ENCODE measurements at places on chromosomes 5 and 9.

GRCh38 chr5:72290356-72291133, 29.5 kb downstream of the MRPS27 start:
- H3K36me3 ChIP-seq: peaks cover 7% of the 10 kb centered on the region
- DNase-seq: no peak
- H3K27ac ChIP-seq: no peak overlapping the region
- H3K27me3 ChIP-seq: no peaks in the 10 kb centered on the region
- no peaks in the 10 kb centered on the region for H3K4me1 ChIP-seq
- H3K4me3 ChIP-seq: no peak overlapping the region

DNA sequence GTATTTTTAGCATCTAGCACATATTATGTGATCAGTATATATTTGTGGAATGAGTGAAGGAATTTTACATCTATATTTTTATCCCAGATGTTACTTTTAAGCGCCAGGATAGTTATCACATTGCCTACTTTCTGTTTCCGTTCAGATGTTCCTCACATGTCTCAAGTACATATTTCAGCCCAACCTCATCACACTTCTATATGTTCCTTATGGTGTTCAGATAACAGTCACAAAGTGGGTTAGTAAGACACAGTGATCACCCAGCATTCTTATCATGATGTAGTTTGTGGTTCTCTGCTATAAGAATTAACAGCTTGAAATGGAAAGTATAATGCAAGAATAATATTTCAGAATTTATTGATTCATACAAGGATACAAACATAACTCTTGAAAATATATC, 170.0 kb upstream of the RASA1 start:
- no peaks in the 10 kb centered on the region for H3K27me3 ChIP-seq
- no peaks in the 10 kb centered on the region for H3K36me3 ChIP-seq
- peaks cover 26% of the 10 kb centered on the region for H3K4me1 ChIP-seq
- no peak for DNase-seq
- no peak overlapping the region for H3K4me3 ChIP-seq
- H3K27ac ChIP-seq: no peak overlapping the region

DNA sequence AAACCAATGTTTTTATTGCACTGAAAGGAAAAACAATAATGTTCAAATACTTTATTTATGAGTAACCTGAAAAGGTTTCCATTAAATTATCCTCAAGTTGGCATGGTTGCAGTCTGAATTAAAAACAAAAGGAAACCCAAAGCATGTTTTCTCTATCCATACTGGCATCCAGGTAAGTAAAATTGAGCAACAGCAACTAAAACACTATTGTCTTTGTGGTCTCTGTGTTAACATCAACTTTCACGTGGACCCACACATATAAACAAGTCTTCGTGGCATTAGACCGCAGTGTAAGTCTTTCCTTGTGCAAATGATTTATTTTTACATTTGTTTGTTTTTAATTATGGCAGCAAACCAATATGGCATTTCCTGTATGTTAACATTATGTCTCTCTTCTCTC, 757.6 kb downstream of the SEMA5A start:
- no peaks in the 10 kb centered on the region for H3K36me3 ChIP-seq
- no peaks in the 10 kb centered on the region for H3K27me3 ChIP-seq
- H3K27ac ChIP-seq: no peak overlapping the region
- H3K4me3 ChIP-seq: no peak overlapping the region
- no peak for DNase-seq

- no peak overlapping the region for H3K4me3 ChIP-seq
- no peak overlapping the region for H3K27ac ChIP-seq
- peaks cover 15% of the 10 kb centered on the region for H3K4me1 ChIP-seq
- H3K36me3 ChIP-seq: no peaks in the 10 kb centered on the region
Measured at GRCh38 chr5:115844321-115844817, 2.6 kb downstream of the AP3S1 start.

GRCh38 chr5:149849966-149850910, 94.4 kb downstream of the PDE6A start:
- no peak overlapping the region for H3K27ac ChIP-seq
- H3K27me3 ChIP-seq: no peaks in the 10 kb centered on the region
- H3K4me3 ChIP-seq: no peak overlapping the region
- DNase-seq: no peak
- no peaks in the 10 kb centered on the region for H3K4me1 ChIP-seq

- no peaks in the 10 kb centered on the region for H3K36me3 ChIP-seq
- DNase-seq: no peak
- H3K27ac ChIP-seq: no peak overlapping the region
- H3K4me3 ChIP-seq: no peak overlapping the region
- H3K27me3 ChIP-seq: no peaks in the 10 kb centered on the region
Measured at GRCh38 chr5:56856541-56857178, 41.3 kb downstream of the MAP3K1 start.

- peak; percentile 93 for DNase-seq
- H3K36me3 ChIP-seq: no peaks in the 10 kb centered on the region
- peak overlapping the region; percentile 98 for H3K27ac ChIP-seq
- peak overlapping the region; percentile 22 for H3K4me3 ChIP-seq
Measured at GRCh38 chr5:140322751-140323731, 20.1 kb upstream of the PFDN1 start.

GRCh38 chr9:130579738-130580463, 524 bp downstream of the FUBP3 start:
- peaks cover 17% of the 10 kb centered on the region for H3K4me1 ChIP-seq
- no peaks in the 10 kb centered on the region for H3K27me3 ChIP-seq
- peak overlapping the region; percentile 97 for H3K4me3 ChIP-seq
- H3K27ac ChIP-seq: no peak overlapping the region
- DNase-seq: no peak
- H3K36me3 ChIP-seq: no peaks in the 10 kb centered on the region

- H3K27ac ChIP-seq: no peak overlapping the region
- DNase-seq: no peak
- H3K4me3 ChIP-seq: no peak overlapping the region
- H3K4me1 ChIP-seq: no peaks in the 10 kb centered on the region
- H3K27me3 ChIP-seq: no peaks in the 10 kb centered on the region
Measured at GRCh38 chr5:179147991-179148702, 88.0 kb downstream of the ZNF354C start.

DNA sequence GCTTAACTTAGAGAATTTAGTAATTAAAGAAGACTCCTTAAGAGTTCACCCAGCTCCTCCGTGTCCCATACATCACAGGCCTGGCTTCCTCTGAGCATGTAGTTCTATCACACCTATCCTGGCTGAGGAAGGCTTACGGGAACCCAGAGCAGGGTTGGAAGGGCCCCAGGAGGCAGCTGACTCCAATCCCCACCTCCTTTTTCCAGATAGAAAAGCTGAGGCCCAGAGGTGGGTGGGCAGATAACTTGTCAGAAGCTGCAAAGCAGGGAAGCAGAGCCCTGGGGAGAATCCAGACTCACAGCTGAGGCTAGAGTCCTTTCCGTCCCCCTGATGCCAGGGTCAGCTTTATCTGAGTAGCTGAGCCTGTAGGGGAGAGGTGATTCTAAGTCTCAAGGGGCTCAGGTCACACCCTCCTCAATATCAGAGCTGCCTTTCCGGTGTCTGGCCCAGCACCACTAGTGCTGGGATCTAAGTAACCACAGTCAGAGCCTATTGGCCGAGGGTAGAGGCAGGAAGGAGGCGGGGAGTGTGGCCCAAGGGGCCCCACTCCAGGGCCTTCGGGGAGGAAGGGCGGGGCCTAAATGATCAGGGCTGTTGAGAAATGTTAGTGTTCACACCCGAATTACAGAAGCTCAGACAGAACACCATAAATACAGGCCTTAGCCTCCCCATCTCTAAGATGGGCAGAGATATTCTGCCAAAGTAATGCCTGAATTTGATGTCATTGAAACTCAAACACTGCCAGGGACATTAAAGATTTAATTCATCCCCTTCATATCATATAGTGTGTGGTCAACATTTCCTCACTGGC, 9.9 kb downstream of the CCDC69 start:
- no peak for DNase-seq
- peaks cover 37% of the 10 kb centered on the region for H3K4me1 ChIP-seq
- no peak overlapping the region for H3K27ac ChIP-seq
- H3K4me3 ChIP-seq: no peak overlapping the region
- H3K27me3 ChIP-seq: no peaks in the 10 kb centered on the region
- no peaks in the 10 kb centered on the region for H3K36me3 ChIP-seq

DNA sequence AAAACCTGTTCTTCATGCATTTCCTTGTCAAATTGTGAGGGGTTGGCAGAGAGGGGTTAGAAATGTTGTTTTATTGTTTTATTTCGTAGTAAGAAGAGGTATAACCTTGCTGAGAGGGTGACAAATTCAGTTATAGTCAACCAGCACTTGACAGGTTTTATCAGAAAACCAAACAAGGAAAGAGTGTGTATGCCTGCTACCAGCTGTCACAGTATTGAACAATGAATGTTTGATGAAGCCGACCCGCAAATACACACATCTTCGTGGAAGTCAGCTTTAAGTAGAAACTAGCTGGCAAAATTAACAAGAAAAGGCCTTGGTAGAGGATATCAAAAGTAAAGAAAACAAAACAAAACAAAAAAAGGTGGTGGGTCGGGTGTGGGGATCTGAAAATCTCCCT, 214.6 kb upstream of the TLE4 start:
- H3K27me3 ChIP-seq: no peaks in the 10 kb centered on the region
- H3K4me1 ChIP-seq: peaks cover 20% of the 10 kb centered on the region
- DNase-seq: no peak

DNA sequence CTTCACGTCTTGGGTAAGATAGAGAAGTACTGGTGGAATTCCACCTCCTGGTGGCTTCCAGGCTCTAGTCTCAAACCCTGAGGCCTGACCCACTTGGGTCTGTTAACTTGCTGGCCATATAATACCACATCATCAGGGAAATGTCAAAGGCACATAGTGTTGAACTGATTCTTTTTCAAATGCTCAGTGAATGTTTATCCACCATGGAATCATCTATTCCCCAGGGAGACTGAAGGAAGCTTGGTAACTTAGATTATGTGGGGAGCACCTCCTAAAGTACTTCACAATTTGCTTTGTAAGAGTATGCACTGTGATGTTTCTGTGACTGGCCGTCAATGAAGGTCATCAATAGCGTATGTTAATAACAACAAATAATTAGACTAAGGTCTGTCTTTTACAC, 16.1 kb downstream of the MACROH2A1 start:
- no peak overlapping the region for H3K27ac ChIP-seq
- H3K27me3 ChIP-seq: no peaks in the 10 kb centered on the region
- DNase-seq: no peak
- H3K36me3 ChIP-seq: peaks cover 74% of the 10 kb centered on the region
- no peak overlapping the region for H3K4me3 ChIP-seq
- H3K4me1 ChIP-seq: peaks cover 17% of the 10 kb centered on the region

GRCh38 chr5:134873494-134873893, 677 bp upstream of the TXNDC15 start:
- peak overlapping the region; percentile 81 for H3K4me3 ChIP-seq
- H3K27ac ChIP-seq: no peak overlapping the region
- no peak for DNase-seq
- H3K36me3 ChIP-seq: no peaks in the 10 kb centered on the region
- no peaks in the 10 kb centered on the region for H3K27me3 ChIP-seq
- peaks cover 6% of the 10 kb centered on the region for H3K4me1 ChIP-seq

- no peaks in the 10 kb centered on the region for H3K4me1 ChIP-seq
- H3K36me3 ChIP-seq: no peaks in the 10 kb centered on the region
- H3K4me3 ChIP-seq: no peak overlapping the region
- no peaks in the 10 kb centered on the region for H3K27me3 ChIP-seq
- H3K27ac ChIP-seq: no peak overlapping the region
- DNase-seq: no peak
Measured at GRCh38 chr5:136198453-136198852, 5.5 kb upstream of the SMIM32 start.

DNA sequence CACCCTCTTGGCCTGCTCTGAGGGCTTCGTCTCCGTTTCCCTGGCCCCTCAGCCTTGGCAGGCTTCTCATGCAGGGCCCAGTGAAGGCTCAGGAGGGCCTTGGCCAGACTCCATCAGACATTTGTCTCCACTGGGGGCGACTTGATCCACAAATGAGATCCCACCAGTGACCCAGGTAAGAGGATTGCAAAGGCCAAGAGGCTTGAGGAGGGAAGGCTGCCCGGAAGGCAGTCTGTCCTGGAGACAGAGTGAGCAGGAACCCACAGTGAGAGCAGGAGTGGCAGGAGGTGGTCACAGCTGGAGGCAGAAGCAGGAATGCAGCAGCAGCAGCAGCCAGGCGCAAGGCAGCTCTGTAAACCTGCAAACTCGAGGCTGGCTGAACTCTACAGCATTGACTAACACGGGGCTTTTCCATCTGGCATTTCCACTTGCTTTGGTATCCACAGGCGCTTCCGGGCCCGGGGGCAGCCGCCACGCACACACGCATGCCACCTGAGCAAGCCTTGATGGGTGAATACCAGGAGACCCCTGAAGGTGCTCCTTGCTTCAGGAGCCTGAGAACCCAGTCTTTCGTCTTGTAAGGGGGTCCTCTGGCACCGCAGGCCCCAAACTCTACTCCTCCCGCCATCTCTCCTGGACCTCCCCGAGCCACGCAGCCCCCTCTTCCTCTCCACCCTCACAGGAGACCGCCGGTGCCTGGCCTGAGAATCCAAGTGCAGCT, 14.7 kb downstream of the MGAT1 start:
- peaks cover 20% of the 10 kb centered on the region for H3K4me1 ChIP-seq
- DNase-seq: no peak
- peaks cover 19% of the 10 kb centered on the region for H3K36me3 ChIP-seq
- no peak overlapping the region for H3K27ac ChIP-seq

DNA sequence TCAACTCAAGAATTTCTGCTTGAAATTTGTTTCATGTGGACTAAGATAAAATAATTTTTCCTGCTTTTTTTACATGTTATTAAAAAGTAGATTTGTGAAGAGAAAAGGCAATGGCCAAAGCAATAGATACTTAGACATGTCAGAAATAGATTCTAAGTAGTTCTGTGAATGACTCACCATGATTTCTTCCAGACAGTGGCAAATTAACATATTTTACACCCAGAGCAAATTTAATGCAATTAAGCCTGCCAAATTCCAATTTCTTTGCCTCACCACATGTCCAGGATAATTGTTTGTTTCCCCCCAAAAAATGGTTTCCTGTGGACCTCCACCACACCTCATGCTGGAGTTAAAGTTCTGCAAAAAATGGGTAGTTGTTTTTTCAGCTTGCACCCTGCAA, 651.4 kb downstream of the CETN3 start:
- no peaks in the 10 kb centered on the region for H3K27me3 ChIP-seq
- H3K27ac ChIP-seq: no peak overlapping the region
- H3K36me3 ChIP-seq: no peaks in the 10 kb centered on the region
- no peak for DNase-seq
- H3K4me1 ChIP-seq: peaks cover 14% of the 10 kb centered on the region

- no peaks in the 10 kb centered on the region for H3K27me3 ChIP-seq
- no peak overlapping the region for H3K27ac ChIP-seq
- peaks cover 12% of the 10 kb centered on the region for H3K36me3 ChIP-seq
- no peak overlapping the region for H3K4me3 ChIP-seq
- no peak for DNase-seq
- H3K4me1 ChIP-seq: no peaks in the 10 kb centered on the region
Measured at GRCh38 chr5:168382421-168382820, 91.0 kb downstream of the WWC1 start.

DNA sequence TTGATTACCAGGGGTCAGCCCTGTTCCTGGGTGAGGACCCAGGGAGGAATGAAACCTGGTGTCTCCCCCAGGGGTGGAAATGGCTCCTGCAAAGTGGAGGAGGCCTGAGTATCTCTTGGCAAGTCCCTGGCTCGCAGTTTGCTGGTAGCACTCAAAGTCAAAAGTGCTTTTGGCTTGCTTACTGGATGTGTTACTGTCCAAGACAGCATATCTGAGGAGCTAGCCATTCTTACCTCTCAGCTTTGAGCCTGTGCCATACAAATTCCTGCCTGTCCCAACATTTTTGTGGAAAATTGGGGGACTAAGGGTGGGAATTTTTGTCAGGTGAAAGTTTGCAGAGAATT, 9.9 kb downstream of the ZNF618 start:
- H3K27me3 ChIP-seq: no peaks in the 10 kb centered on the region
- no peaks in the 10 kb centered on the region for H3K36me3 ChIP-seq
- no peak for DNase-seq
- no peaks in the 10 kb centered on the region for H3K4me1 ChIP-seq

GRCh38 chr5:112355058-112355685, 63.9 kb downstream of the EPB41L4A start:
- H3K27me3 ChIP-seq: peaks cover 67% of the 10 kb centered on the region
- no peaks in the 10 kb centered on the region for H3K4me1 ChIP-seq
- H3K36me3 ChIP-seq: no peaks in the 10 kb centered on the region
- H3K4me3 ChIP-seq: no peak overlapping the region

Measured in PC-3 (cell line).